IPS DF 6.9 (cell line): ENCODE measurements at places on chromosomes 3 and 15.
A peak's percentile ranks its signal among the peaks of the same experiment; 100 is the strongest.

DNA sequence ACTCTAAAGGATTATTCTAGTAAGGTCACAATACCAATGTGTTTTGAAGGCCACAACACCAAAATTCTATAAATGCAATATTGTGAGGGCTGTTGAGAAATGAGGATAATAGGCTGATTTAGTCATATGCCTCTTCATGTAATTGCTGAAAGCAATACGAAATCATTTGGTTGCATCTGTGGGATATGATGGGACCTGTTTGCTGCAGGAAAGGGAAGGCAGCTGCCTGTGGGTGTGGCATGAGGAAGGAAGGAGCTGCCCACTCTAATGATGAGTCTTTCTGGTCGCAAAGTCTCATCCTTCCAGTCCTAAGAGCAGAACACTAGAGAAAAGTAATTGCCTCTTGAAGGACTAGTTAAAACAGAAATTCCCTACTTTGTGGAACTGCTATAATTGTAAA lies 245.3 kb upstream of the ZPLD1 start:
- DNase-seq = no peak

DNA sequence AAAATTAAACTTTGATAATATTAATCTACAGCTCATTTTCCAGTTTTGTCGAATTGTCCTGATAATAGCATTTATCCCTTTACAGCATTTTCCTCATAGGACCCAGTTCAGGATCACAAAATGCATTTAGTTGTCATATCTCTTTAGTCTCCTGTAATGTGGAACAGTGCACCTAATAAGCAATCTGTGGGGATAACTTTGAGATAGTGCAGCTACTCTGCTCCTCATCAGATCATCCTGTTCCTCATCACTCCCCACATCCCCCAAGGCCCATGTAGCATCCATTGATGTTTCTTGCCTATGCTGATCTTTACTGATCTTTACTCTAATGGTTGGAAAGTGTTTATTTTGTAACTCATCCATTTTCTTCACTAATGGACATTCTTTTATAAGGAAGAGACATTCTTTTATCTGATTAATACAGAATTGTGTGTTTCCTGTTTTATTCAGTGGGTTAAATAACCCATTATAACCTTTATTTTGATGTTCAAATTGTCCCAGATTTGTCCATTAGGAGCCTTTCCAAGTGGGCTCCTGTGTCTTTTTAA lies 7.5 kb downstream of the RNF111 start:
- DNase-seq = no peak

DNA sequence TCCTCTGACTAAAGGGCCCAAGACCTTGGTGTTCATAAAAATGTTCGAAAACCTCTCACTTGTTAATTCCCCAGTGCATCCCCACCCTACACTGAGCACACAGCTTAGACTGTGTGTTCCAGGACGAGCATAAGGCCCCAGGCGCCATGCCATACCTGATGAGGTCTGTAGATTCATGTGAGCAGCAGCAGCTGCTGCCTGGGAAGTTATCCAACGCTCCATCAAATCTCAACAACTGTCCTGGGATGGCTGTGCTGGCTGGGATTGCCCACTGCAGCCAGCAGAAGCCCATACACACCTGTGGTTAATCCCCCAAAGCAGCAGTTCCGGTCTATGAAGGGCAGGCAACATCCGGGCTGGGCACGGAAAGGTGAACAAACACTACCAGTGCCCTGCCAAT lies 391.2 kb downstream of the IL20RB start:
- DNase-seq = no peak

DNA sequence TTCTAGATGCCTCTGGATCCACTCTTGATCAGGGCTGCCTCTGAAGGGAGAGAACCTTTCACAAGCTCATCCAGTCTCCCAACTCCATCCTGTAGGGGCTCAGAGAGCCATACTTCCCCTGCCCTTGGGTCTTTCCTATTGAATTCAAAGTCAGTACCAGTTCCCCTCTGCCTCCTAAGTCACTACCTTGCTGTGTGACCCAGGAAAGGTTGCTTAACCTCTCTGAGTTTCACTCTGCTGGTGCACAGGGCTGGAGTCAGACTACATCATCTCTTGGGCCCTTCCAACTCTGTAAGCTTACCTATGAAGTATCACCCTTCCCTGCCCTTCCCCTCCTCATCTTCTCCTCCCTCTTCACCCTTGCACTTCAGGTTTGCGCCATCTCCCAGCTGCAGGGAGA lies 117.9 kb downstream of the MEGF11 start:
- no peak for DNase-seq

- DNase-seq = no peak
Observed at GRCh38 chr3:32240159-32240545, 1.7 kb downstream of the CMTM8 start.

GRCh38 chr3:151404316-151404715 lies 19.8 kb upstream of the P2RY12 start:
- no peak for DNase-seq

DNA sequence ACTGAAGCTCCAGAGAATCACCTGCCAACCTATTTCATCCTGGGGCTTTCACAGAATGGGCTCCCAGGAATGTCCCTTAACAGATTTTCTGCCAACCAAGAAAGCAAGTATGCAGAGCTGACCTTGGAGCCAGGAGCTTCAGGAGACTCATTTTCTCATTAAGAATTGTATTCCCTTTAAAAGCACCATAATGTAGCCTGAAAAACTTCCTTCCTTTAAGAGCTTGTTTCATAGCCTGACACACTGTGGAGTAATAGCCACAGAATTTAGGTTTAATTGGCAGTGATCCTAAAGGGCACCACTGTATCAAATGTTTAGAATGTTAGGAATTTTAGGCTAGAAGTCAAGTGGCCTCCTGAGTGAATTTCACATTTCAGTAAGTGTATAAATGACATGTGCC lies 309.8 kb downstream of the GBE1 start:
- no peak for DNase-seq

GRCh38 chr3:69510481-69511030 lies 124.7 kb upstream of the FRMD4B start:
- DNase-seq = no peak

DNA sequence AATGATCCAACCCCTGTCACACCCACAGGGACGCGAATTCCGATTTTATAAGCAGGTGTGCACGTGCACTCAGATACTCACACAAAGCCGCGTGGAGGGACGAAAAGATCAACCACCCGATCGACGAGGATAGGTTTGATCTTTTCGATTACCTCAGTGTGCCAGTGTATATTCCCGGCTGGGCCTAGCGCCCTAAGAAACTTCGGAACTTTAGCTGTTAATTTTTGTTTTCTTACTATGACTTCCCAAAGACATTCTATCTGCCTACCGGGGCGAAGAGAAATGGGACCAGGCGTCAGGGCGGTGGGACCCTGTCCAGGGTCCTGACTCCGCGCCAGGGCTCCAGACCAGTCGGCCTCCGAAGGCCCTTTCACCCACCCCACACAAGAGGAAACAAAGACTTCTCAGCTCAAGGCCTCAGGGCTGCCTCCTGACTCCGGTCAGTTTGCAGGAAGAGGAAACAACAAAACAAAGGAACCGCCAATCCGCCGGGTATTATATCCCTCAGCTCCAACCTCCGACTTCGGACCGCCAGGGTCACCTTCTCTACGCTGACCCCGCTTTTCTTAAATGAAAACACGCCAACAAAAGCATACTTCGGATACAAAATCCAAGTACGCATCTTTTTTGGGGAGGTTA lies 6.8 kb downstream of the ONECUT1 start:
- no peak for DNase-seq

- DNase-seq = no peak
Observed at GRCh38 chr3:184574515-184575417, 13.2 kb downstream of the EPHB3 start.

- no peak for DNase-seq
Observed at GRCh38 chr3:21621181-21621651, 129.8 kb downstream of the ZNF385D start.

- no peak for DNase-seq
Observed at GRCh38 chr3:98325055-98325454, 28.6 kb upstream of the OR5K4 start.

DNA sequence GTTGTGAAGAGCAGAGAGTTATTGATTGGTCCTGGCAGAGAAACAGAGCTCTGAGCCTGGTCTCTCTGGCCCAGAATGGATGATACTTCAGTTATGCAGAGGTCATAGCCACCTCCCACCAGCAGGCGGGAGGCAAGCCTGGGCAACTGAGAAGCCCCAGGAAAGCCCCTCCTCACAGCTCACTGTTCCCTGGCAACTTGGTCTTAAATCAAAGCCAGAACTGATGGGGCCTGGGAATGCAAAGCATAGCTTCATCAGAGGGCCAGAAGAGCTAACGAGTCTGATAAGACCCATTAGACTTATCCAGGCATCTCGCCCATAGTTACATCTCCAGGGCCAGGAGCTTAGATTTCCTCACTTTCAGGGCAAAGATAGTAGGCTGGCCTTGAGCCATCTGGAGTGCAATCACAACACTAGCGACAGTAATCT lies 5.5 kb upstream of the COLQ start:
- peak; percentile 48 for DNase-seq

GRCh38 chr3:192855434-192855833 lies 62.2 kb downstream of the MB21D2 start:
- DNase-seq = no peak

DNA sequence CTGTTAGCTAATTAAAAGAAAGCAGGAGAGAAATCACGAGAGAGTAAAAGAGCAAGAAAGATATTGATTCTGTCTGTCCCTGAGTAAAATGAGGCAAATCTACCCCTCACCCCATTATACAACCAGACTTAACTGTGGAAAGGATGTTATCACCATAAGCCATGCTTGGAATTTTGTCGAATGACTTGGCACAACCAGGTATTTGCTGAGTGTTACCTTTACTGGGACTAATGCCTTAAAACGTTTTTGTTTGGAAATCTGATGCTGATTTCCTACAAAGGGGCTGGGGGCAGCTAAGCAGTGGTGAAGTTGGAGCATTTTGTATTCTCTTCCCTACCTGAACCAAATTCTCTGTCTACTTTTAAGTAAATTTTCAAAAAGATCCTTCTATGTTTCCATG lies 211.1 kb downstream of the GREM1 start:
- DNase-seq = no peak
